ENCODE measurements at places on chromosomes 1 and 21. TPM values are rescaled to one million over a fixed set of nuclear protein-coding genes. Genes with fewer than 3 reads are reported as not detected.
A peak's percentile ranks its signal among the peaks of the same experiment; 100 is the strongest.

DNA sequence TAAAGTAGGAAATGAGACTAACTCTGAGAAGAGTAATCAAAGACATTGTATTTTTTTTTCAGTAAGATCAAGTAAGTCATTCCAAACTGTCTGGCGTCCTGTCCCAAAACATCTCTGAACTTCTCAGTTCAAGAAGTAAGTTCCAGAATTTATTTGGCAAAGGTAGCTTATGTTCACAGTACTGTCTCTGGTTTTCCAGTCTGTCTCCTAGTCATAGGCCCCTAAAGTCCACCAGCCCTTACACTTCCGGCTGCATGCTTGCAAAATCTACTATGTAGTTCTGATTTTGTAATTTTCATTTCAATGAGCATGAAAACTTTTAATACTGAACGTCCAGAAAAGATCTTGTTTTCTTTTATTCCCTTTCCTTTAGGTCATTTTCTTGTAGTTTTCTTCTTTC, 61.4 kb upstream of the S1PR1 start:
- DNase-seq = no peak

- DNase-seq = no peak
Measured at GRCh38 chr1:15184436-15185241, 31.1 kb downstream of the TMEM51 start.

DNA sequence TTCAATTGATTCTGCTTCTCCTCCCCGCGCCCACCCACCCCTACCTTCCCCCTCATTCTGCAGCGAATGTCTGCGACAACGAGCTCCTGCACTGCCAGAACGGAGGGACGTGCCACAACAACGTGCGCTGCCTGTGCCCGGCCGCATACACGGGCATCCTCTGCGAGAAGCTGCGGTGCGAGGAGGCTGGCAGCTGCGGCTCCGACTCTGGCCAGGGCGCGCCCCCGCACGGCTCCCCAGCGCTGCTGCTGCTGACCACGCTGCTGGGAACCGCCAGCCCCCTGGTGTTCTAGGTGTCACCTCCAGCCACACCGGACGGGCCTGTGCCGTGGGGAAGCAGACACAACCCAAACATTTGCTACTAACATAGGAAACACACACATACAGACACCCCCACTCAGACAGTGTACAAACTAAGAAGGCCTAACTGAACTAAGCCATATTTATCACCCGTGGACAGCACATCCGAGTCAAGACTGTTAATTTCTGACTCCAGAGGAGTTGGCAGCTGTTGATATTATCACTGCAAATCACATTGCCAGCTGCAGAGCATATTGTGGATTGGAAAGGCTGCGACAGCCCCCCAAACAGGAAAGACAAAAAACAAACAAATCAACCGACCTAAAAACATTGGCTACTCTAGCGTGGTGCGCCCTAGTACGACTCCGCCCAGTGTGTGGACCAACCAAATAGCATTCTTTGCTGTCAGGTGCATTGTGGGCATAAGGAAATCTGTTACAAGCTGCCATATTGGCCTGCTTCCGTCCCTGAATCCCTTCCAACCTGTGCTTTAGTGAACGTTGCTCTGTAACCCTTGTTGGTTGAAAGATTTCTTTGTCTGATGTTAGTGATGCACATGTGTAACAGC, 339.9 kb downstream of the NTNG1 start:
- no peak for DNase-seq

- no peak for DNase-seq
Measured at GRCh38 chr1:182118851-182119250, 57.3 kb upstream of the ZNF648 start.

GRCh38 chr1:104868794-104869193, 1119.1 kb downstream of the AMY1C start:
- DNase-seq = no peak

DNA sequence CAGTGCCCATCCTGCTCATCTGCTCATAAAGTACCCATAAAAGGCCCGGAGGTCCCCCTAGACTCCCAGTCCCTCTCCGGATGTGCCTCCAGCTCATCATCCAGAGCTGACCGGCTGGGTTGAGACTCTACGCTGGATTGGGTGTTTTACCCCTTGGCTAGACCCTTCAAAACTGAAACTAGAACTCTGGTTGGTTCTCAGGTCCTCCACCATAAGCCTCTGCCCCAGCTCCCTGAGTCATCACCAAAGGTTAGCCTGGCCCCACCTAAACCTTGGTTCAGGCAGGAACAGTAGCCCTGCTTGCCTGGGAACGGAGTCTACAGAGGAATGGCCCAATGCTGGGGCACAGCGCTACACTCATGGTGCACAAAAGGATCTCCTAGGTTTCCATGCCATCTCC, 75.1 kb downstream of the TLR5 start:
- no peak for DNase-seq

DNA sequence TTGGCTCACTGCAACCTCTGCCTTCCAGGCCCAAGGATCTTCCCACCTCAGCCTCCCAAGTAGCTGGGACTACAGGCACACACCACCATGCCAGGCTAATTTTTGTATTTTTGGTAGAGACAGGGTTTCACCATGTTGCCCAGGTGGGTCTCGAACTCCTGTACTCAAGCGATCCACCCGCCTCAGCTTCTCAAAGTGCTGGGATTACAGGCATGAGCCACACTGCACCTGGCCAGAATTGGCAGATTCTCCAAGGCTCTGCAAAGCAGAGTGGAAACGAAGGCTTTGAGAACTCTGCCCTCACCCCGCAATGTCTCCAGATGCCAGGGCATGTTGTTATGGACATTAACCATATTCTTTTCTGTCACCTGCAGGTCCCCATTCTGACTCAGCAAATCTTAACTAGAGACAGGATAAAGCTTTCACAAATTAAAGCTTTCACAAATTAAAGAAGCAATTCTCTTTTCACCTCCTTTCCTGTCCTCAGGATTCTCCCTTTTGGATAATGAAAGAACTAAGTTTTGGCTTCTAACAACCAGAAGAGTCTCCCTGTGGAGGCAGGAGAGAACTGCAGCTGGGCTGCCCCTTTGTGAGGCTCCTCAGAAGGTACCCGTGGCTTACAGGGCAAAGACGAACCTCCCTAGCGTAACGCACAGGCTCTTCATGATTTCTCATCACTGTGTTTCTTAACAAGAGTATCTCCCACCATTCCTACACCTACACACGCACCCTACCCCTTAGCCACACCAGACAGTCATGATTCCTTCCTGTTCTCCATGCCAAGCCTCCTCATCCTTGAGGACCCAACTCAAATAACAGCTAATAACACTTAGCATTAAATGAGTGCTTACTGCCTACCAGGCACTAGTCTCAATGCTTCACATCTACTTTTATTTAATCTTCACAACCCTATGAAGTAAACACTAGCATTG, 29.8 kb downstream of the GPA33 start:
- DNase-seq = peak; percentile 53

PLCH2 gene
- 11.7 TPM for total RNA-seq

All from osteocyte (in vitro differentiated cells).